ENCODE measurements at places on chromosomes 7 and 10.

GRCh38 chr7:92889081-92889480 lies 52.7 kb upstream of the CDK6 start:
- no peak for DNase-seq

- no peak for DNase-seq
These were observed 283.7 kb downstream of the BMPER start for GRCh38 chr7:34189031-34189430.

GRCh38 chr7:51135576-51135975 lies 181.0 kb downstream of the COBL start:
- DNase-seq, result no peak

- DNase-seq, result no peak
These were observed 210.1 kb upstream of the KMT2E start for GRCh38 chr7:104803931-104804330.

All from fibroblast of skin of left quadriceps (primary cell).